Naive thymus-derived CD8-positive, alpha-beta T cell (primary cell): ENCODE measurements at places on chromosomes 6 and 20.

DNA sequence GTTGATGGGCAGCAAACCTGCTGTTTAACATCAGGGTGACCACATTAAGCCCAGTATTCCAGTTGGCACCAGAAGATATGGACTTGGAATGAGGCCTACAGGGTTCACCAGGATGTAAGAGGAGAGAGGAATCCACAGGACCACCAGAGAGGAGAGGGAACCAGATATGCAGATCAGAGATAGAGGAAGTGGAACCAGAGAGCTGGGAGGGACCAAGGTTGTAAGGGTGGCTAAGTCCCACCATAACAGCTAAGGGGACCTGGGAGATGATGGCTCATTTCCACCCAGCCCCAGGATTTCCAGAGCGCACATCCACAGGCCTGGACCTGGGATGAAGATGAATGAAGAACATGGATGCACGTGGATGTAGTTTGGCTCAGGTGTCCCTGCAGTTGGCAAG, 11.1 kb downstream of the BTN2A1 start:
- H3K36me3 ChIP-seq, result peaks cover 54% of the 10 kb centered on the region
- no peak for DNase-seq
- peaks cover 50% of the 10 kb centered on the region for H3K4me1 ChIP-seq
- H3K4me3 ChIP-seq, result no peak overlapping the region
- H3K27me3 ChIP-seq, result no peaks in the 10 kb centered on the region

DNA sequence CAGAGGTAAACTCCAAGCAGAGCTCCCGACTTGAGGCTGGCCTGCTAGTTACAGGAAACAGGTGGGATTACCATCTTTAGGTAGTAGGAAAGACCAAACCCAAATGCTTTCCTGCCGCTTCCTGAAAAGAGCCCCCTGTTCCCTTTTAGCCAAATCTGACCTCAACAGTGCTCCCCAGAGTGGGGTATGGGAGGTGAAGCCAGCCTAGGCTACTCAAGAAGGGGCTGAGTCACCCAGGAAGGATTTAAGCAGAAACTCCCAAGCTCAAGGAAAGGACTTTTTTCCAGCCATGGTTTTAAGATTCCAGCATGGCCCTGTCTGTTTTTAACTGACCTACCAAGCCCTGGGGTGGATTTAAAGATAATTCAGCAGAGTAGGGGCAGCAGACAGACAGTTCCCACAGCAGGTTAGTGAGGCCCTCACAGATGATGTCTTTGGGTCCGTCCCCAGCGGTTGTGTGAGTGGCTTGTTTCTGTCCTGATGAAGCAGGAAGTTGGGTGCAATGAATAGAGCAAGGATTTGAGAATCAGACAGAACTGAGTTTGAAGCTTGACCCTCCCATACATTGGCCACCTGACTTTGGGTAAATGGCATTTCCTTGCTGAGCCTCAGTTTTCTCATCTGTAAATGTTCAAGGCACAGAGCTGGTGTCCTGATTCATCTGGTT, 76.9 kb upstream of the MAFB start:
- peaks cover 1% of the 10 kb centered on the region for H3K27me3 ChIP-seq
- no peak for DNase-seq
- no peaks in the 10 kb centered on the region for H3K36me3 ChIP-seq
- H3K27ac ChIP-seq, result no peak overlapping the region
- H3K4me1 ChIP-seq, result peaks cover 2% of the 10 kb centered on the region

GRCh38 chr6:126377594-126378153, 37.8 kb downstream of the CENPW start:
- no peaks in the 10 kb centered on the region for H3K36me3 ChIP-seq
- H3K4me3 ChIP-seq, result no peak overlapping the region
- DNase-seq, result no peak
- no peaks in the 10 kb centered on the region for H3K4me1 ChIP-seq

GRCh38 chr6:113018351-113019151, 671.4 kb downstream of the RFPL4B start:
- no peak overlapping the region for H3K27ac ChIP-seq
- H3K27me3 ChIP-seq, result no peaks in the 10 kb centered on the region
- H3K4me1 ChIP-seq, result no peaks in the 10 kb centered on the region
- H3K36me3 ChIP-seq, result no peaks in the 10 kb centered on the region

- H3K4me1 ChIP-seq, result peaks cover 2% of the 10 kb centered on the region
- H3K4me3 ChIP-seq, result no peak overlapping the region
- no peak for DNase-seq
- peaks cover 14% of the 10 kb centered on the region for H3K36me3 ChIP-seq
- H3K27ac ChIP-seq, result peak overlapping the region; percentile 74
Measured at GRCh38 chr6:70763754-70764510, 96.2 kb downstream of the SMAP1 start.

DNA sequence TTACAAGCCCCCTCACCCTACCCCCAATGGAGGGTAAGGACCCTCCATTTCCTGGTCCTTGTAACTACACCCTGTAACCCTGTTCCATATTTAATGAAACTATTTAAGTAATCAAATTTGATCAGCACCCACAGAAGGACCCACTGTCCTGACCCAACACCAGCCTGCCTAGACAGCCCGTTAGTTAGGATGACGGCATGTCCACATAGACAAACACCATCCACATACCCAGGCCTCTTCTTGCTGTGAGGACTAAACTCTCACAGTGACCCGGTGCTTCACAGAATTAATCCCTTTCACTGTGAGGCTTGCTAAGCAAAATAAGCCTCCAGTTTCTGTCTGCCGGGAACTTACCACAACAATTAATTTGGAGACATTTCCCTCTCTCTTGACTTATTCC, 32.8 kb upstream of the FOXQ1 start:
- peaks cover 12% of the 10 kb centered on the region for H3K27me3 ChIP-seq
- no peak for DNase-seq
- H3K36me3 ChIP-seq, result no peaks in the 10 kb centered on the region
- no peaks in the 10 kb centered on the region for H3K4me1 ChIP-seq
- H3K27ac ChIP-seq, result no peak overlapping the region
- H3K4me3 ChIP-seq, result no peak overlapping the region

DNA sequence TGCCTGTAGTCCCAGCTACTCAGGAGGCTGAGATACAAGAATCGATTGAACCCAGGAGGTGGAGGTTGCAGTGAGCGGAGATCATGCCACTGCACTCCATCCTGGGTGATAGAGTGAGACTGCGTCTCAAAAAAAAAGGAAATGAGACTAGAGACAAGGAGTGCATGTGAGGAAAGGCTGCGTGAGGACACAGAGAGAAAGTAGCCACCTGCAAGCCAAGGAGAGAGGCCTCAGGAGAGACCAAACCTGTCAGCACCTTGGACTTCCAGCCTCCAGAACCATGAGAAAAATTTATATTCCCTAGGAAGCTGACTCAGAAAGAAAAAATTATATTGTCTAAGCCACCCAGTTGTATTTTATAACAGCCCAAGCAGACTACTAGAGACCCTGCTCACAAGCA, 7.4 kb upstream of the BEND3 start:
- H3K27ac ChIP-seq, result no peak overlapping the region

GRCh38 chr6:83978324-83978734, 55.2 kb upstream of the MRAP2 start:
- no peak overlapping the region for H3K27ac ChIP-seq
- DNase-seq, result no peak
- H3K4me1 ChIP-seq, result no peaks in the 10 kb centered on the region
- H3K27me3 ChIP-seq, result no peaks in the 10 kb centered on the region
- H3K4me3 ChIP-seq, result no peak overlapping the region
- peaks cover 6% of the 10 kb centered on the region for H3K36me3 ChIP-seq

DNA sequence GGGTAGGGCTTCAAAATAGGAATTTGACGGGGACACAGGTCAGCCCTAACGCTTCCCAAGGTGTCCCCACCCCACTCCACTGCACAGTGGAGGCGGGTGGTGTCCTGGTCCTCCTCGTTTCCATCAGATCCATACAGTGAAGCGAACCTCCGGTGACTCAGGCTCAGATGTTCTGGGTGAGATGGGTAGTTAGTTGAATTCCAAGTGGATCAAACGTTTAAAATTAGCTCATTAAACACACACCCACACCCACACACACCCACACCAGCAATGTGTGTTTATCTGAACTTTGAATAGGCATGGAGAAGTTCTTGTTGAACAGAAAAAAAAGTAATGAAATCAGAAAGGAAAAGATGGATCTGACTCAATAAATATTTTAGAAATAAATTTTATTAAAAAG, 58.9 kb downstream of the CDH4 start:
- H3K36me3 ChIP-seq, result no peaks in the 10 kb centered on the region
- no peak overlapping the region for H3K4me3 ChIP-seq
- no peaks in the 10 kb centered on the region for H3K27me3 ChIP-seq
- H3K4me1 ChIP-seq, result no peaks in the 10 kb centered on the region

DNA sequence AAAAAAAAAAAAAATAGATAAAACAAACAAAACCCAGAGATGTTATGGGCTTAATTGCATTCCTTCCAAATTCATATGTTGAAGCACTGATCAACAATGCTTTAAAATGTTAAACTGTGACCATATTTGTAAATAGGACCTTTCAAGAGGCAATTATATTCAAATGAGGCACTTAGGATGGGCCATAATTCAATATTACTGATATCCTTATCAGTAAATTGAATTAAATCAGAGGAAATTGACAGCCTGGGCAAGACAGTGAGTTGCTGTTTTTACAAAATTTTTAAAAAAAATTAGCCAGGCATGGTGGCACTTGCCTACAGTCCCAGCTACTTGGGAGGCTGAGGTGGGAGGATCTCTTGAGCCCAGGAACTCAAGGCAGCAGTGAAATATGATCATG, 364.1 kb downstream of the GJA1 start:
- H3K4me1 ChIP-seq, result no peaks in the 10 kb centered on the region
- peaks cover 27% of the 10 kb centered on the region for H3K36me3 ChIP-seq
- no peak for DNase-seq

GRCh38 chr6:32889533-32889932, 35.5 kb downstream of the PSMB9 start:
- peaks cover 23% of the 10 kb centered on the region for H3K4me1 ChIP-seq
- DNase-seq, result no peak
- H3K36me3 ChIP-seq, result no peaks in the 10 kb centered on the region
